Coronary artery (tissue), 2 donors: ENCODE measurements at places on chromosomes 7 and 10.

GRCh38 chr7:102223184-102223583 lies 63.5 kb upstream of the SH2B2 start:
- no peak for DNase-seq

DNA sequence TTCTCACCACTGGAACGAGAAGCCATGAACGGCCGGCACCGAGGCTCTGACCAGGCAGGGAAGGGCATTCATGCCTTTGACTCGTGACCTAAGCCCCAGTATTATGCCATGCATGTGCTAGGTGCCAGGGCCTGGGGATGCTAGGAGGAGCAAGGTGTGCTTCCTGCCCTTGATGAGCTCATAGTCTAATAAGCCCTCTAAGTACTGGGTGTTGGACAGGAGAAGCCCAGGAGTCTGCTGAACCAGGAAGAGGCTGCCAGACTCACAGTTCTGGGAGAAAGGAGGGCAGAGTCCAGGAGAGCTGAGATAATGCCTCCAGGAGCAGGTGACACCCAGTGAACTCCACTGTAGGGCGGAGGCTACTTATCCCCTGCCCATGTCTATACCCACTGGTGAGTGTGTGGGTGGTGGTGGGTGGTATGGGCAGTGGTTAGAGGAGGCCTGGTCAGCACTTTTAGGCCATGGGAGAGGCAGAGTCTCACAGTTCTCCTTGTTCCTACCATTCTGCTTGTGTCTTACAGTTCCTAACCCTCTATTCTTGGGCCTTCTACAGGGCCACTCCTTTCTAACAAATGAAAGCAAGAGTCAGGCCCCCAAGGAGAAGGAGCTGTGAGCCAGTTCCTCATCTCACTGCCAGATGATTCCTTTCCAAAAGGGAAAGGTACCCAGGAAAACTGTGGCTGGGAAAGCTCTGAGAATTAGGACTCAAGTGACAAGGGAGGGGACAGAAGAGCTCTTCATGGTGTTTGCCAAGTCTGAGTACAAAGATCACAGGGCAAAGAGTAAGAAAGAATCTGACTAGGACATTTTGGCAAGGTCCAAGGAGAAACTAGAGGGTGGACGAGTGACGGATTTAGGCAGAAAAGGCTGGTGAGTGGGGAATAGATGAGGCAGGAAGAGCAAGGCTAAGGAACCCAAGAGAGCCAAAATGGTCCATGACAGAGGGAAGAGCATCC lies 3.6 kb upstream of the MXI1 start:
- DNase-seq: no peak

- DNase-seq: no peak
These were observed 56.2 kb downstream of the MRC1 start for GRCh38 chr10:17865351-17865750.

DNA sequence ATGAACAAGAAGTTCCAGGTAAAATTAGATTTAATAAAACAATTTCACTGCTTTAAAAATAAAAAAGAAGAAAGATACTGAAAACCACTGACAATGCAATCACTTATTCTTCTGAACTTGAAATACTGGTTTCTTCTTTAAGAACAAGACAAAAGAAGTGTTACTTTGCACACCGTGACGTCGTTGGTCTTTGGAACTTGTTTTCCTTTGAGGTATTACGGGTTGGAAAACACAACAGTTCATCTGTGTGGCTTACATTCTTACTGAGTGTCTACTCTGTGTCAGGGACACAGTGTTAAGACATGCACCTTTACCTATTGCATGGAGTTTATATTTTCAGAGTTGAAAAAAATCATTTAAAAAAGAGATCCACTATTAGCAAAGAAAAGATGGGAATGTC lies 41.3 kb upstream of the UCN3 start:
- DNase-seq: no peak

- no peak for DNase-seq
These were observed 427.0 kb downstream of the KCNMA1 start for GRCh38 chr10:77210645-77211044.

GRCh38 chr10:43353495-43354329 lies 17.7 kb upstream of the FXYD4 start:
- no peak for DNase-seq

DNA sequence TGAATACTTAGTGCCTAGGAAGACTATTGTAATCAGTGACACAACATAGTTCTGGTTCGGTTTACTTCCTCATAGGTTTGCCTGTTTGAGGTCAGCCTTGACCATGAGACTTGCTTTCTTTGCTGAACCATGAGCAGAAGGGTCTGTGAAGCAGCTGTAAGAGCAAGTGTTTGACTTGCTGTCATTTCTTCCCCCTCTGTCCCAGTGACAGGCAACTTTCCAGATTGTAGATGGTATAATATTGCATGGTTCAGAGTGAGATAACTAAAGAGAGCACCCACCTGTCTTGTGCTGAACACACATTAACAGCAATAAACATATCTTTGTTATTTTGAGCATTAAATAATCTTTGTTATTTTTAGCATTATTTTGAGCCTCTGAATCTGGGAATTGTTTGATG lies 9.3 kb upstream of the RTKN2 start:
- DNase-seq: no peak

DNA sequence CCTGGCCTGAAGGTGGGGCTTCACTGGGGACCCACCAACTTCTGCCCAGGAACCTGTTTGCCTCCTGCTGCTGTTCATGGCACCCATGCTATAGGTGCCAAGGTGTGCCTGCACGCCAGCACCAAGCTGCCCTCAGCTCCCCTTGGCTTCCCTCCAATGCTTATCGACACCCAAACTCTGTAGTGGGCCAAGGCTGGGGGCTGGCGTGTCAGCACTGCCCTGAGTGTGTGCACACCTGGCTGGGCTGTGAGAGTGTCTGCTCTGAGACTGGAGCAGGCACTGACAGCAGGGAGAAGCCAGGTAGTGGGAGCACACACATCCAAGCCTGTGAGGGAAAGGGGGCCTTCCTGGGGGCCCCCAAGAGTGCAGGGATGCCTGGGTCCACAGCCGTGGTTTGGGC lies 43.1 kb upstream of the TUBB8 start:
- no peak for DNase-seq

- DNase-seq: no peak
These were observed 38.0 kb upstream of the PIP4K2A start for GRCh38 chr10:22752272-22752889.

GRCh38 chr10:128306966-128307365 lies 180.7 kb upstream of the MKI67 start:
- peak; percentile 22 for DNase-seq

DNA sequence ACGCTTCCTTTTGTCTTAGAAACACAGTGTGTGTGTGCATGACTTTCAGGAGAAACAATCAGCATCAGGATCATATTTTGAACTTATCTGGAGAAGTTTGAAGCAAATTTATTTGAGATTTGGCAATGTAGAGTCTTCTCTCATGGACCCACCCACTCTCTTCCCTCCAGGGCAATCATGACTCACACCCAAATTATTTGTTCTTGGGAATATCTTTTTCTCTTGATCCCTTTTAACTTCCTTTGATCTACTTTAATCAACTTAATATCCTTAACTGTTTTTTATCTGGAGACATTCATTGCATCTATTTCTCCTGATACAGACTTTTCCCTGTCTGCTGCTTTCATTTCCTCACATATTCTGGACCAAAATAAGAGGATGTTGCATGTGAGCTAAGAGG lies 1174.3 kb downstream of the GATA3 start:
- no peak for DNase-seq

- DNase-seq: no peak
These were observed 431.2 kb downstream of the TNS3 start for GRCh38 chr7:47150497-47151260.

DNA sequence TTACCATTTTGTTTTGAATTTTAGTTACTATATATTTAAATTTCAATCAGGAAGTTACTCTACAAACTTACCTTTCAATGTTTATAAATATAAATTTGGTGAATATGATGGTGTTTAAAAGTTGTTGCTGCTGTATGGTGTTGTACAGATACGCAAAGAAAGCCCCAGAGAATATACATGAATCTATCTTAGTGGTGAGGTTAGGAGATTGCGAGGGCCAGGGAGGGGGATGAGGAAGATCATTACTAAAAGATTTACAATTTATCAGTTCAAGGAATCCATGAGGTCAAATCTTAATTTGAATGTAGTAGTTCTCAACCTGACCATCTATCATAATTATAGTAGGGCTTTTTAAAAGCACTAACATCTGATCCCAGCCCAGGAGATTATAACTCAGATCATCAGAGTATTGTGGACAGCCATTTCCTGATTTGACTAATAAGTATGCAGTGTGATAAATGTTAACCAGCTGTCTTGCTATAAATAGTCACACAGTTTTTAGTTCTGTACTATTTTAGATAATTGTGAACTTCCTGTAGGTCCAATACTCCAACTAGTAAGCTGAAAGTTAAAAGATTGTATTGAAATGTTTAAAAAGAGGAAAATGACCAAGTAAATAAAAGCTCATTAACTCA lies 23.6 kb downstream of the FAM3C start:
- no peak for DNase-seq

GRCh38 chr7:43630482-43630881 lies 47.6 kb downstream of the STK17A start:
- no peak for DNase-seq

GRCh38 chr7:471866-472639 lies 47.6 kb downstream of the PDGFA start:
- DNase-seq: peak; percentile 98
